Activated effector memory CD4-positive, alpha-beta T cell treated with anti-CD3 and anti-CD28 coated beads, Interleukin-2, amount 50 U/mL, for 16 hours (primary cell): ENCODE measurements at places on chromosomes 3 and 15.

- DNase-seq, result no peak
These were observed 134.2 kb downstream of the WNT7A start for GRCh38 chr3:13745636-13746035.

GRCh38 chr3:52498137-52499054 is 3.3 kb downstream of the STAB1 start:
- no peak for DNase-seq

DNA sequence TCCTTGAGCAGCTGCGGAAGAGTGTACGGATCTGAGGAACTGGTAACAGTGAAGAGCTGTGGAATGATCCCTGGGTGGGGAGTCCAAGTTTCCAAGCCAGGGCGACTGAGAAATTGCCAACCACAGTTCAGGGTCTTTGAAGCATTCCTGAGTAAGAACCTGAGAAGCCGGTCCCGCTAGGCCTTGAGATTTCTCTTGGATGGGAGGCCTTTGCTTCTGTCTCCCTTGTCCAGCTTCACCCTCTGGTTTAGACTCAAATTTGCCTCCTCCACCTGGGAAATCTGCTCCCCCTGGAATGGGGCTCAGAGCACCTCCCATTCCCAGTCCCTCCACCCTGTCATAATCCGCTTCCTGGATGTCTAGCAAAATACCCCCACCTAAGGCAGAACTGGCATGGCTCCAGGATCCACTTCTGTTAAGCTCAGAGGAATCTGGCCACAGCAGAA is 127.7 kb upstream of the DLG1 start:
- no peak for DNase-seq

DNA sequence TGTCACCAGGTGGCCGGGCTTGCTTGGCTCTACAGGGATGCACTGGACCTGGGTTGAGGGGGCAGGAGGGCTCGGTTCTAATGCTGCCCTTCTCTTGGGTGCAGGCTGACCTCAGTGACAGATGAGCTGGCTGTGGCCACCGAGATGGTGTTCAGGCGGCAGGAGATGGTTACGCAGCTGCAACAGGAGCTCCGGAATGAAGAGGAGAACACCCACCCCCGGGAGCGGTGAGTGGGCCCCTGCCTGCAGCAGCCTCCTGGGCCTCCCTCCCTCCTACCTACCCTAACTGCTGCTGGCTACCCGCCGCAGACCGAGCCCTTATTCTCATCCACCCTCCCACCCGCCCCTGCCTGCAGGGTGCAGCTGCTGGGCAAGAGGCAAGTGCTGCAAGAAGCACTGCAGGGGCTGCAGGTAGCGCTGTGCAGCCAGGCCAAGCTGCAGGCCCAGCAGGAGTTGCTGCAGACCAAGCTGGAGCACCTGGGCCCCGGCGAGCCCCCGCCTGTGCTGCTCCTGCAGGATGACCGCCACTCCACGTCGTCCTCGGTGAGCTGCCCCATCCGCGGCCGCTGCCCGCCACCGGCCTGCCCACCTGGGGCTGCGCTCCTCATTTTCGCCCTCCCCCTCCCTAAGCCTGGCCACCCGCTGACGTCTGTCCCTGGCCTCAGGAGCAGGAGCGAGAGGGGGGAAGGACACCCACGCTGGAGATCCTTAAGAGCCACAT is 5.6 kb downstream of the FES start:
- no peak for DNase-seq

GRCh38 chr15:66906668-66907614 is 158.5 kb upstream of the SMAD3 start:
- no peak for DNase-seq

DNA sequence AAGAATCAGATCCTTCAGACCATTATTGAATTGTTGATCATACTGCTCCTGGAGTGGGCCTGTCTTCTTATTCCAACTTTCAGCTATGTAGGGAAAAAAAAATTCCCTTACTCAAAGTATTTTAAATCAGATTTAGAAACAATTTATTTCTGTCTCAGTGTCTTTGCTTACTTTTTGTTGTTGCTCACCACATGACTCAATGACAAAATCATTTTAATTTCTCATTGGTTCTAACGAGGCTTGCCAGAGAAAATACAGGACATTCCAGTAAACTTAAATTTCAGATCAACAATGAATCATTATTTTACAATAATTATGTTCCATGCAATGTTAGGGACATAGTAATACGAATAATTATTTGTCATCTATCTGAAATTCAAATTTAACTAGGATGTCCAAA is 748.5 kb upstream of the CBLB start:
- DNase-seq, result no peak

DNA sequence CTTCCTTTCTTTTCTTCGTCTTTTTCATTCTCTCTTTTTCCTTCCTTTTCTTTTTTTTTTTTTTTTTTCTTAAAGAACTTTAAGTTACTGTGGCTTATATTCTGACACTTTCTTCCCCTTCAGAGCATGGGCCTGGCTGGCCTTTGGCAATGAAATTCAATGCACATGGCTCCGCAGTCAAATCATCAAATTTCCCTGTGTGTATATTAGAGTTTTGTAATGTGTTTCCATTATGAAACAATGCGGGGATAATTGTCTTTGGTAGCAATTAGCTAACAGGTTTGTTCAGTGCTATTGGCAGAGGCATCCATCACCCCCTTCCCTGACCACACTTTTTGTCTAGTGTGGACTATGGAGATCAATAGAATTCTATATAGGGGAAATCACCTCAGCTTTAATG is 80.5 kb downstream of the CDIN1 start:
- DNase-seq, result no peak

GRCh38 chr15:32838338-32838737 is 120.5 kb downstream of the GREM1 start:
- no peak for DNase-seq

DNA sequence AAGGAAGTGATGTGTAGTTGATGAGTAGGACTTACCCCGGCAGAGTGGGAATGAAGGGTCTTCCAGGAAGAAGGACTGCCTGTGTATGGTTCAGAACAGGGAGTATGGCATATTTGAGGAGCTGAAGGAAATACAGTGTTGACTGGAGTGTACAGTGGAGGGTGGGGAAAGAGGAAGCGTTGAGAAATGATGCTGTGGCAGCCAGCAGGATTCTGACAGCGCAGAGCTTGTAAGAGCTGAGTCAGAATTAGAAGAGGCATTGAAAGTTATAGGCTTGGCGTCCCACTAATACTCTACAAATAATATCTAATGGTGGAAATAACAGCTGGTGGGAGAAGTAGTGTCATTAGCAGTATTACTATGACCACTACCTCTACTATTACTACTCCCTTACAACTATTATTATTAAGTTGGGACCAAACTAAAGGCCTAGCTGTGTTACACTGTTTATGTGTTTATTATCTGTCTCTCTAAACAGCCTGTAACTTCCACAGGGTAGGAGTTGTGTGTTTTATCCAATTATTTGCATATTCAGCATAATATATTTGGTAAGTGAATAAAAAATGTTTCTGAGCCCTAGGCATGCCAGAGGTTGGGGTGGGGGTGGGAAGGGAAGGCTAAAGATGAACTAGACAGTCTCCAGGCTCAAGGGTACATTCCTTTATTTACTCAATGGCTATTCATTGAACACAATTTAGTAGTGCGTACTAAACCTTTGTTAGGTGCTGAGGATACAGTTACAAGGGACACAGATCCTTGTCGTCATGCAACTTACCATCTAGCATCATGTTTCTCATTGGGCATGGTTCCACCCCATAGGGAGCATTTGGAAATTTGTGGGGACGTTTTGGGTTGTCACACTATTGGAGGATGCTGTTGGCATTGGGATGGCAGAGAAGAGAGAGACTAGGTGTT is 428.8 kb upstream of the ONECUT1 start:
- DNase-seq, result no peak
